ENCODE measurements at places on chromosomes 7 and 10. TPM values are rescaled to one million over a fixed set of nuclear protein-coding genes. Genes with fewer than 3 reads are reported as not detected.

- DNase-seq = no peak
Observed at GRCh38 chr7:65441010-65441409, 67.4 kb downstream of the ZNF92 start.

GRCh38 chr10:63105225-63106110 lies 27.7 kb upstream of the NRBF2 start:
- DNase-seq = no peak

DNA sequence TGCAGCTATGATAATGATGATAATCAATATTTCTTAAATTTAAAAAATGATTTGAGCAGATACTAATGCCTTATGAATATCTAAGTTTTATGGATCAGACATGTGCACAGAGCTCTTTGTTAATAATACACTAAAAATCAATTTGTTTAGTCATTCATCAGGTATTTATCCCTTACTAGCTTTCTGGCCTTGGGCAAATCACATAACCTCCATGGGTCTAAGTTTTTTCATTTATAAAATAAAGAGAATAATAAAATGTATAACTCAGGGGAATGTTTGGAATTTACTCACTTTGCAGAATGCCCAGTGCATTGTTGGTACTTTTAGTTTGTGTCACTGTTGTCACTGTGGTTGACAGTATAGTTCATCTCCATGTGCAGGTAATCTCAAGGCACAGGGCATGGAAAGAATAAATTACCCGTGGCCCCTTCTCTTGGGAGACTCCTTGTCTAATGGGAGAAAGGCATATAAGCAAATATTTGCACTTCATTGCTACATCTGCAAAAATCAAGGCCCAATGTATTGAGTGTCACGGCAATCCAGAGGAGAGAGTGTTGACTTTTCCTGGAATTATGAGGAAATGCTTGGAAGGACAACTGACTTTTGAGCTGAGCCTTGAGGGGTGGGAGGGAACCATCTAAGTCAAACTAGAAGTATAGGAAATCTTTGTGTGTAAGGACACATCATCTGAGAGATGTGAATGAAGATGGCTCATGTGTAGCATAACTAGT lies 64.7 kb upstream of the CTTNBP2 start:
- no peak for DNase-seq

DNA sequence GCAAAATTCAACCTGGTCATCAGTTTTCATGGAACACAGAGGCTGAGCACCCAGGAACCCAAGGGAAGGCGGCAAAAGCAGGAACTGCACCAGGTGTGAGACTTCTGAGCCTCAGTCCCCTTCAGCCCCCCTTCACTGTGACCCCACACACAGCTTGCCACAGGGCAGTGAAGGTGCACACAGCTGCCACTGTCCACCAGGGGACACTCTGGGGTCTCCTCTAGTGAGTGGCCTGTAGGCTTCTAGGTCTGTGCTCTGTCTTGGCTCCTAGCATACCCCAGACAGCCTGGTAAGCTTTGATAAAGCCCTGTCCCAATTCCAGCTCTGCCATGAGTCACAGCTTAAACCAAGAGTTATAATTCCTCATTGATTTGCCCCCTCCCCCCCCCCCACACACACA lies 12.1 kb downstream of the KCNH2 start:
- no peak for DNase-seq

- peak; percentile 50 for DNase-seq
Observed at GRCh38 chr10:49837051-49837478, 74.9 kb upstream of the OGDHL start.

GRCh38 chr7:55572378-55573233 lies at the start of gene VOPP1:
Gene VOPP1, minus strand, starts transcription at chr7:55572502. Its CDS starts 178 bp downstream, at chr7:55572324.
- peak; percentile 80 for DNase-seq

DNA sequence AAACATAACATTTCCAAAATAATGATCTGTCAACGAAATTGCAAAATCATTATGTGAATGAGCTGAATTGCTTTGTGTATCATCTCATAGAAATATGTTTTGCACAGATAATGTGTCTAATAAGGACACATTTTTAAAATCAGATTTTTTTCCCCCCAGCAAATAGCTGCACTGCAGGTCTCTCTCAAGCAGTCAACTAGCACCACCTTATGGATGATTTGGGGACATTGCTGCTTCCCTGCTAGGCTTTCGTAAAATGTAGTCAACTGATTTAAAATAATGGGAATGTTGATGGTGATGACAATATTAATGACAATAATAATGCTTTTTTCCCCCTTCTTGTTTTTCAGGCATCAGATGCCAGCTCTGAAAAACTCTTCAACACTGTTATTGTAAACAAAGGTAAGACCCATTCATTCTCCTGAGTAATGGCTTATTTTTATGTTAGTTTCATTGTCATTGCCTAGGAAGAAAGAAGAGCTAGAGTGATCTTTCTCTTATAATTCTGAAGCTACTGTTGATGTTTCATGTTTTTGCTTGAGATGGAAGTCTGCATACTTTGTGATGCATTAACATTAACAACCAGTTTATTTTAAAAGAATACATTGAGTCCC lies 433.6 kb upstream of the GALNT17 start:
- DNase-seq = peak; percentile 76

- DNase-seq = no peak
Observed at GRCh38 chr10:96565774-96566173, 21.0 kb downstream of the TM9SF3 start.

DNA sequence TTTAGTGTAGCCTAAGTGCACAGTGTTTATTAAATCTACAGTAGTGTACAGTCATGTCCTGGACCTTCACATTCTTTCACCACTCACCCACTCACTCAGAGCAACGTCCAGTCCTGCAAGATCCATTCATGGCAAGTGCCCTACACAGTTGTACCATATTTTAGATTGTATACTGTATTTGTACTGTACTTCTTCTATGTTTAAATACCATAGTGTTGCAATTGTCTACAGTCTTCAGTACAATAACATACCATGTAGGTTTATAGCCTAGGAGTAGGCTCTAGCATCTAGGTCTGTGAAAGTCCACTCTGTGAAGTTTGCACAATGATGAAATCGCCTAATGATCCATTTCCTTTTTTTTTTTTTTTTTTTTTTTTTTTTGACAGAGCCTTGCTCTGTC lies 12.0 kb downstream of the EEPD1 start:
- DNase-seq = no peak

- no peak for DNase-seq
Observed at GRCh38 chr7:99949645-99950228, 20.3 kb upstream of the GJC3 start.

GRCh38 chr10:13184730-13185514 lies 23.6 kb downstream of the MCM10 start:
- no peak for DNase-seq

DNA sequence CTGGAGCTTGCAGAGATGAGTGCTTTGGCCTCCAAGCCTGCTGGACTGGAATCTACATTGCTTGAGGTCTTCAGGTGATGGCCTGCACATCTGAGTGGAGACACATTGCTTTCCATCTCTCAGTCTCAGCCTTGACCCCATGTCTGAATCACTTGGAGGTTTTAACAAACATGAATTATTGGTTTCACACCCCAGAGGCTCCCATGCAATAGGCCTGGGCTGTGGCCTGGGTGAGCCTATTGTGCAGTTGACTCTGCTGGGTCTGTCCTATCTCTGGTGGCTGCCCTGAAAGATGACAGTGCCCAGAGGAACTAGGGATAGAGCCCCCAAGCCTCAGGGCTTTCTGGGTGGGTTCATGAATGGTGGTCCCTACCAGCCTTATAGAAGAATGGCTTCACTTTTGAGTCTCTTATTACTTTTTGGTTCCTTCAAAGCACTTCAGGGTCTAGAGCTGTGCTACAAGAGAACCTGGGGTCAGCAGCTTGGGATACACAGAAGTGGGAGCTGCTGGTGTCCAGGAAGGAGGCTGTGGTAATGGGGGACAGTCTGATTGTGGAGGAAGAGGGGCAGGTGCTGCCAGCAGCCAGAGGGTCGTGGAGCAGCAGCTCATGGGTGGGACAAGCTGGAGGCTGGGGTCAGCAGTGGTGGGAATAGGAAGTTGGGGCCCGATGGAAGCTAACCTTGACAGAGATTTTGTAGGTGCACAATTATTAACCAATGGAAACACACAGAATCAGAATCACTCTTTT lies 5.5 kb downstream of the RAMP3 start:
- peak; percentile 40 for DNase-seq

DNA sequence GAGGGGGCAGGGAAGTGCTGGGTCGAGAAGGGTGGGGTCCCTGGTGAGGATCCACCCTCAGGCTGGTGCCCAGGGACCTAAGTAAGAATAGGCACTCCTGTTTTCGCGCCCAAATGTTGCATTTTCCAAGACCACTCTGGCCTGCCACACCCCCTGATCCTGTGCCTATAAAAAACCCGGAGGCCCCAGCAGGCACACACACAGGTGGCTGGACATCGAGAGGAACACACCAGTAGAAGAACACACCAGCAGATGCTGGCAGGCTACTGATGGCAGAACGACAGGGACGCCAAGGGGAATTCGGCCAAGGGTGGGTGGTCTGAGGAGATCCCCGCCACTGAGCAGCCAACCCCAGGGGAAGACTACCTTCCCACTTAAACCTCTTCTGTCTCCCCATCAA lies 633.9 kb upstream of the POT1 start:
- DNase-seq = no peak

DNA sequence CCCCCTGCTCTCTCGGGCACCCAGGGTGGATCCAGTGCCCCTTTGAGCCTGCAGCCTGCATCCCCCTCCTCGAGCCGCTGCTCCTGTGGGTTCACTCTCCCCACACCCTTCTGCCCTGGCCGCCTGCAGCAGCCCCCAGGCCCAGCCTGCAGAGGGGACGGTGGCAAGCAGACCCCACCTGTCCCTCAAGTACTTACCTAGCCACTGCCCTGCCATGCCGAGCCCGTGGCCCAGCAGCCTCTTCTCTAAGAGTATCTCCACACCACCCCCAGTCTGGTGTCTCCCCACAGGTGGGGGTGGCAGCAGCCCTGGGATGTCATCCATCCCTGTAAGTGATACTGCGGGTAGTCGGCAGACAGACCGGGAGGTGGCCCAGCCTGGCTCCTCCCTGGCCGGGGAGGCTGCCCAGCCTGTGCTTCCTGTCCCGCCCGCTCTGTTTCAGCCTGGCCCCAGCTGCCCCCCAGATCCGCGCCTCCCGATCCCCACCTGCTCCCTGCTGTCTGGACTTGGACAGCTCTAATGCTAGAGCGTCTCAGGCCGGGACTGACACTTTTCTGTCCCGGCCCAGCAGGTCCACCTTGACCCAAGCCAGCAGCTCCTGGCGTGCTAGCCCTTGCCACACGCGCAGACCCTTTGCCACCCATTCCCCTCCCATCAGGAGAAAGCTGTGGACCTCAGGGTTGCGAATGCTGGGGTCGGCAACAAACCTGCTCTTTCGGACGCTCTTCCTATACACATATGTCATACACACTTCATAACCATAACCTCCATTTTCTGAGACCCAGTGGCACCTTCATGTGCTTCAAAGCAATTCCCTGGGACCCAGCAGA lies 25.0 kb downstream of the YKT6 start:
- peak; percentile 43 for DNase-seq

GRCh38 chr10:102621443-102622325 lies 22.6 kb upstream of the TRIM8 start:
- no peak for DNase-seq

GRCh38 chr7:56033671-56034432 lies 17.4 kb downstream of the PSPH start:
- peak; percentile 86 for DNase-seq

- DNase-seq = no peak
Observed at GRCh38 chr7:69685293-69685631, 87.0 kb downstream of the AUTS2 start.

DNA sequence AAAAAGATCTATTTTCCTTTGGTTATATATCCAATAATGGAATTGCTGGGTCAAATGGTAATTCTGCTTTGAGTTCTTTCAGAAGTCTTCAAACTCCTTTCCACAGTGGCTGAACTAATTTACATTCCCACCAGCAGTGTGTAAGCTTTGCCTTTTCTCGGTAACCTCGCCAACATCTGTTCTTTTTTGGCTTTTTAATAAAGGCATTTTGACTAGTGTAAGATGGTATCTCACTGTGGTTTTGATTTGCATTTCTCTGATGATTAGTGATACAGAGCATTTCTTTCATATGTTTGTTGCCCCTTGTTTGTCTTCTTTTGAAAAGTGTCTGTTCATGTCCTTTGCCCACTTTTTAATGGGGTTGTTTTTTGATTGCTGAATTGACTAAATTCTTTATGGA lies 285.0 kb downstream of the MALRD1 start:
- DNase-seq = no peak

- no peak for DNase-seq
Observed at GRCh38 chr7:130153211-130153908, 51.8 kb downstream of the TMEM209 start.

GRCh38 chr10:30898964-30899363 lies 132.7 kb downstream of the ZNF438 start:
- DNase-seq = no peak

DNA sequence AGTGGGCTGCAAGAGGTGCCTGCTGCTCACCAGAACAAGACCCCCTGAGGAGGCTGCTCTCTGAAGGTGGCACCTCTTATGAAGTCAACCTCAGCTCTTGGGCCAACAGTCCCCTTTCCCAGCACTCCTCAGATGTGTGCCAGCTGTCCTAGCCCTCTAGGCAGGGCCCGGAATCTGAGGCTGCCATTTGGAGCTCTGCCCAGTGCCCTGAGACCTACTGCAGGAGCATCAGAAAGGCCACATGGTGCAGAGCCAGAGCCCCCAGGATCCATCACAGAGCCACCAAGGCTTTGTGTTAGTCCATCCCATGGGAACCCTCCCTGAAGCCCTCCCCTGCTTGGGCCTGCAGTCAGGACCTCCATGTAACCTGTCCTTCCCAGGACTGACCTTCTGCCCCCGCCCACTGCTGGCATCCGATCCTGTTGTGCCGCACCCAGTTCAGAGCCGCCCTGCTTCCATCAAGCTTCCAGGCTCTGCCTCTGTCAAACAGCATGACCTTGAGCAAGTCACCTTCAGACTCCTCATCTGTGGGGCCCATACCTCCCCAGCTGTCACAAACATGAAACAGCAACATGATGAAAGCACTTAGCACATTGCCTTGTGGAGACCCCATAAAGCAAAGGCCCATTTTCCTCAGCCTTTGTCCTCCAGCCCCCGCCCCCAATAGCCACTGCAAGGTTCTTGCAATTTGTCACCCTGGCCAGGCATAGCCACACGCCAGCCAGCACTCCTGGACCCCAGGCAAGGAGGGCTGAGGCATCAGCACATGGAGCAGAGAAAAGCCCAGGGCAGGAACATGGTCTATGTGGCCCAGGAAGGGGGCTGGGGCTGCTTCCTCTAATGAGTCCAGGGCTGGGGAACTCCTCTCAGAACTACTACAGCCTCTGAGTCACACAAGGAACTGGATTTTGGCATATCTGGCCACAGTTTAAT lies 51.7 kb downstream of the GRID1 start:
- DNase-seq = no peak

CSTF2T gene
- total RNA-seq = 24.9 TPM

OR2A5 gene
- total RNA-seq = not detected

ITPRID1 gene
- total RNA-seq = not detected

BAG3 gene
- total RNA-seq = 42.0 TPM

CYP3A7 gene
- not detected for total RNA-seq

CUZD1 gene
- total RNA-seq = 0.54 TPM

PRSS2 gene
- not detected for total RNA-seq

Data from kidney (tissue), 22 donors.